Mammary microvascular endothelial cell (primary cell): ENCODE measurements at places on chromosomes 6 and 20. TPM values are rescaled to one million over a fixed set of nuclear protein-coding genes. Genes with fewer than 3 reads are reported as not detected.

PGC gene
- total RNA-seq, result not detected in 2 replicates

IRF4 gene
- total RNA-seq, result not detected in 2 replicates

C20orf141 gene
- total RNA-seq, result not detected in 2 replicates

C6orf58 gene
- not detected in 2 replicates for total RNA-seq

SLC23A2 gene
- 10.2 and 11.6 TPM in 2 replicates for total RNA-seq

RAMACL gene
- 0.20 TPM in 2 replicates for total RNA-seq

MTHFD1L gene
- total RNA-seq, result 41.2 and 44.4 TPM in 2 replicates

ZC2HC1B gene
- total RNA-seq, result not detected in 2 replicates
